Breast epithelium (tissue), 4 donors: ENCODE measurements at places on chromosomes 4 and X. TPM values are rescaled to one million over a fixed set of nuclear protein-coding genes. Genes with fewer than 3 reads are reported as not detected.
A peak's percentile ranks its signal among the peaks of the same experiment; 100 is the strongest.

DNA sequence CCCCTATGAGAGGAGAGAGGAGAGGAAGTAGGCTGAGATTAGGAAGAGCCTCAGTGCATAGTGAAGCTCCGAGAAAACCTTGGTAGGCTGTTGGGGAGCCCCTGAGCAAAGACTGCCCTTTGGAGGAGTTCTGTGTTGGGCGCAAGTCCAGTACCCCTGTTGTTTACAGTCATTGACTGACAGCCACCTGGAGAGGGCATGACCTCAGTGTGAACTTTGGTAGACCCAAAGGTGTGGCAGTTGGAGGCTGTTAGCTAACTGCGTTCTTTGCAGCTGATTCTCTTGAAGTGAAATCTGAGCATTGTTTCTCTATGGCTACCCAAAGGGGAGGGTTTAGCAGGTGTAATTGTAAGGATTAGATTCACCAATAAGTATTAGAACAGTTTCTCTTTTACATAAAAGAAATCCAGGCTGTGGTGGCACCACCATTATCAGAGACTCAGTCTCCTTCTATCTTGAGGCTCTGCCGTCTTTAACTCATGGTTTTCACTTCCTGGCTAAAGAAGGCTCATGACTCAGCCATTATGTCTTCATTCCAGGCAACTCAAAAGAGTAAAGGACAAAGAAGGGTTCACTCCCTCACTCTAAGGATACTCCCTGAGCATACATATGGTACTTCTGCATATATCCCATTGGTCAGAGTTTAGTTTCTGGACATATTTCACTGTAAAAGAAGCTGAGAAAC, 33.4 kb downstream of the ANXA3 start:
- no peak overlapping the region for H3K4me3 ChIP-seq
- no peaks in the 10 kb centered on the region for H3K4me1 ChIP-seq
- no peaks in the 10 kb centered on the region for H3K27me3 ChIP-seq
- H3K36me3 ChIP-seq = no peaks in the 10 kb centered on the region
- no peak overlapping the region for H3K27ac ChIP-seq

DNA sequence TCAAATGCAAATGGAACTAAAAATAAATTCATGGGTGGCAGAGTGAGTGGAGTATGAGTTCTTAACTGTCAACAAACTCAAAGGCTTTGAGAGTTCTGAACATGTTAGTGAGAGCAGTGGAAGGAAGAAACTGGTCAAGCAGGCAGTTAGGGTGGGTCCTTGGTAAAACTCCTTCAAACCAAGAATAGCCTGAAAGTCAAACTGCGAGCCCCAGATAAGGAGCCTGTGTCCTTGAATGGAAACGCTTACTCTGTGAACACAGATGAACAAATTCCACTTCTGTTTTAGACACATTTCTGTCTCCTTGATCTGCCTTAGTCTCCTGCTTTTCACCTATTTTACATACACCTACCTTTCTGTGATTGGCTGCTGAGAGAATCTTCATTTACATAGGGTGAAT, 129.4 kb upstream of the PCDH18 start:
- no peaks in the 10 kb centered on the region for H3K4me1 ChIP-seq
- no peaks in the 10 kb centered on the region for H3K36me3 ChIP-seq
- no peaks in the 10 kb centered on the region for H3K27me3 ChIP-seq
- no peak for DNase-seq
- H3K4me3 ChIP-seq = no peak overlapping the region
- no peak overlapping the region for H3K27ac ChIP-seq

GRCh38 chr4:8006471-8006870, 66.8 kb upstream of the AFAP1 start:
- no peaks in the 10 kb centered on the region for H3K36me3 ChIP-seq
- H3K27me3 ChIP-seq = no peaks in the 10 kb centered on the region
- no peak overlapping the region for H3K4me3 ChIP-seq
- H3K27ac ChIP-seq = no peak overlapping the region

GRCh38 chr4:142405021-142405694, 440.9 kb downstream of the INPP4B start:
- H3K4me3 ChIP-seq = peak overlapping the region; percentile 43
- H3K27me3 ChIP-seq = no peaks in the 10 kb centered on the region
- DNase-seq = no peak

GRCh38 chrX:123013141-123013540, 170.9 kb upstream of the GRIA3 start:
- no peak overlapping the region for H3K27ac ChIP-seq
- no peaks in the 10 kb centered on the region for H3K4me1 ChIP-seq
- no peaks in the 10 kb centered on the region for H3K27me3 ChIP-seq
- no peak for DNase-seq

- no peaks in the 10 kb centered on the region for H3K27me3 ChIP-seq
- H3K4me3 ChIP-seq = no peak overlapping the region
- no peaks in the 10 kb centered on the region for H3K36me3 ChIP-seq
Measured at GRCh38 chr4:61918987-61919386, 718.9 kb downstream of the ADGRL3 start.

GRCh38 chr4:42480281-42480680, 83.0 kb downstream of the SHISA3 start:
- DNase-seq = no peak
- no peaks in the 10 kb centered on the region for H3K36me3 ChIP-seq
- H3K4me1 ChIP-seq = no peaks in the 10 kb centered on the region
- no peaks in the 10 kb centered on the region for H3K27me3 ChIP-seq
- no peak overlapping the region for H3K27ac ChIP-seq
- no peak overlapping the region for H3K4me3 ChIP-seq

DNA sequence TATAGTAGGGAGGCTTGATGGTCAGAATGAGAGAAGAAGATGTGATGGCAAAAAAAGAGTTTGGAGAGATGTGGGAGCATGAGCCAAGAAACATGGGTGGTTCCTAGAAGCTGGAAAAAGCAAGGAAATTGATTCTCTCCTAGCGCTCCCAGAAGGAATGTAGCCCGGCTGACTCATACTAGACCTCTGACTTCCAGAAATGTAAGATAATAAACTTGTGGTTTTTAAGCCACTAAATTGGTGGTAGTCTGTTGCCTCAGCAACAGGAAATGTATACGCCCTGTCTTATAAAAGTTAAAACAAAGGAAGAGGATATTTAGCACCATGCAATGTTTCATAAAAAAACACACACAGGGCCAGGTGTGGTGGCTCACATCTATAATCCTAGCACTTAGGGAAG, 182.7 kb upstream of the PCDH7 start:
- H3K27ac ChIP-seq = no peak overlapping the region
- no peak overlapping the region for H3K4me3 ChIP-seq
- H3K27me3 ChIP-seq = no peaks in the 10 kb centered on the region
- no peak for DNase-seq
- no peaks in the 10 kb centered on the region for H3K4me1 ChIP-seq
- H3K36me3 ChIP-seq = no peaks in the 10 kb centered on the region

DNA sequence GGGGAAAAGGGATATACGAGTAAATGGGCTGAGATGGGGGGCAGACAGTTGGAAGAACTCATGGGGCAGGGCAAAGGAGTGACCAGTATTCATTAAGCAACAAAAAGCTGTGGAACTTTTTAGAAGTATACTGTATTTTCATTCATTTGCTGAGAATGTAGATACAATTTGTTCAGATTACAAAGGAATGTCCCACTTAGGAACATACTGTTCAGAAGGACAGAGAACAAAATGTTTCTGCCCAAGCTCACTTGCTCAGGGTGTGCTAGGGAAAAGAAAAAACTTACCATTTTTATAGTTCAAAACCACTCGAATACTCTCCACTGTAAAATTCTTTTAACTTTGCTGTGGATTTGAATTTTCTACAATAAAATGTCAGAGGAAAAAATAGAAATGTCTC, 135.2 kb upstream of the AFF2 start:
- H3K36me3 ChIP-seq = no peaks in the 10 kb centered on the region
- DNase-seq = no peak
- no peaks in the 10 kb centered on the region for H3K27me3 ChIP-seq
- H3K27ac ChIP-seq = no peak overlapping the region

DNA sequence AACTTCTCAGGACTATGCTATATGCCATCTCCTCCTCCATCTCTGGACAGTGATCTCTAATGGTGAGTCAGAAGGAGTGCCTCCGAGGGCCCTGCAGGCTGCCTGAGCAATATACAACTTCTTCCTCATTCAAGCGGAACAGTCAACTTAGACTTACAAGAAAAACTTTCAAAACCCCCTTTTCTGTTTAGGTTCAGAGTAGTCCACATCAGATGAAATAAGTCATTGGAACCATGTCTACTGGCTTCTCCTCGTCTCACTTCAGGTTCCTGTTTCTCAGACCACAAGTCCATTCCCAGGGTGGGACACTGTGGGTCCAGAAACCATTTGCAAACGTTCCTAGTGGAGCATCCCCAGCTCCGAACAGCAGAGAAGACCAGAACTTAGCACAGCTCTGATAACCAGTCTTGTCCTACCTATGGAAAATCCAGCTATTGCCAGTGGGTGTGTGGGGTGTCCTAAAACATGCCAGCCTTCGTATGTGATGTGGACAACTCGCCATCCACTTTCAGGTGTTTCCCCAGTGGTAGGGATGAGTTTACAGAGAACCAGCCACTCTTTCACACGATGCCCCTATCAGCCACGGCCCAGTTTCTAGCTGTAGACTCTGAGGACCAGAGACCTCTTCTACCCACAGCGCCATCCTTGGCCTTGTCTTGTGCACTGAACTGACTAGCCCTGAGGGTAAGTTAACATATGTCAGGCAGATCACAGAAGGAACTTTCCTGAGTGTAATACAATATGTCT, 32.7 kb upstream of the NKRF start:
- no peak for DNase-seq
- no peak overlapping the region for H3K27ac ChIP-seq
- no peaks in the 10 kb centered on the region for H3K36me3 ChIP-seq
- H3K4me1 ChIP-seq = no peaks in the 10 kb centered on the region
- H3K4me3 ChIP-seq = no peak overlapping the region

DNA sequence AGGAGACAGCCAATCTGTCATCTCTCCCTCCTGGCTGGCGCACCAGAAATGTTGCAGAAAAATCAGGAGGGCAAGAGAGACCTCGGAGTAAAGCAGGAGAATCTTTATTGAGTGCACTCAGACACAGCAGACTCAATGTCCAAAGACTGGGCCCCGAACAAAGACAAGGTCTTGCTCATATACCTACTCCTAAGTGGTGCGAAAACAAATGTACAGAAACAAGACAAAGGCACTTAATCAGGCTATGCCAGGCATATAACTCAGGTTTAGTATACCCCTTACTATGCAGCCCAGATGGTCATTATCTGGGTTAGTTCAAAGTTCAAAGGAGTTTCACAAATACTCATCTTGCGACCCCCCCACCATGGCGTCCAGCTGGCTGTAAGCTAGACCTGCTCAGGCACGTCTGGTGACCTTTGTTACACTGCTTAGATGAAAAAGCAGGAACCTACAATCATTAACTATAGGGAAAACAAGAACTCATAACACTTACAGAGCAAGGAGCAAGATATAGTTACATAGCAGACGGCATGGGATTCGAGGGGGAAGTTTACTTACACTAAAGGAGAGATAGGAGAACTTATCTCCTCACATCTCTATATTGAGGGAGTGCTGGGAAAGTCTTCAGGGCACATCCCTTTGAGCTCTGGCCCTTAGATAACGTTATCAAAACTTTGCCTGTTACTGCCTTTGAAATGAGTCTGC, 27.5 kb downstream of the SULT1E1 start:
- peaks cover 2% of the 10 kb centered on the region for H3K4me1 ChIP-seq
- no peak overlapping the region for H3K27ac ChIP-seq

GRCh38 chr4:86831262-86832130, 17.7 kb downstream of the SLC10A6 start:
- H3K4me3 ChIP-seq = no peak overlapping the region
- H3K4me1 ChIP-seq = no peaks in the 10 kb centered on the region
- H3K36me3 ChIP-seq = no peaks in the 10 kb centered on the region
- H3K27me3 ChIP-seq = no peaks in the 10 kb centered on the region

- H3K27me3 ChIP-seq = peaks cover 12% of the 10 kb centered on the region
- H3K36me3 ChIP-seq = no peaks in the 10 kb centered on the region
- no peak for DNase-seq
- peak overlapping the region; percentile 65 for H3K27ac ChIP-seq
- no peaks in the 10 kb centered on the region for H3K4me1 ChIP-seq
Measured at GRCh38 chrX:17860179-17860780, 818 bp downstream of the RAI2 start.

The ITIH6 gene
- total RNA-seq = 1.3 TPM

The SMARCA1 gene
- total RNA-seq = 29.5 TPM

The CLDN34 gene
- total RNA-seq = 0.98 TPM
